ENCODE measurements at places on chromosomes 1 and 21. TPM values are rescaled to one million over a fixed set of nuclear protein-coding genes. Genes with fewer than 3 reads are reported as not detected.

TOMM40L gene
- 31.5 TPM for polyA plus RNA-seq

ASTN1 gene
- not detected for polyA plus RNA-seq

SH3BGR gene
- polyA plus RNA-seq = 0.72 TPM

CYYR1 gene
- 0.16 TPM for polyA plus RNA-seq

CHODL gene
- polyA plus RNA-seq = not detected

KDF1 gene
- polyA plus RNA-seq = not detected

FMO5 gene
- 18.0 TPM for polyA plus RNA-seq

CD2 gene
- 0.89 TPM for polyA plus RNA-seq

ERO1B gene
- polyA plus RNA-seq = 2.7 TPM

MROH7 gene
- not detected for polyA plus RNA-seq

NHLH1 gene
- not detected for polyA plus RNA-seq

VHLL gene
- not detected for polyA plus RNA-seq

DNA sequence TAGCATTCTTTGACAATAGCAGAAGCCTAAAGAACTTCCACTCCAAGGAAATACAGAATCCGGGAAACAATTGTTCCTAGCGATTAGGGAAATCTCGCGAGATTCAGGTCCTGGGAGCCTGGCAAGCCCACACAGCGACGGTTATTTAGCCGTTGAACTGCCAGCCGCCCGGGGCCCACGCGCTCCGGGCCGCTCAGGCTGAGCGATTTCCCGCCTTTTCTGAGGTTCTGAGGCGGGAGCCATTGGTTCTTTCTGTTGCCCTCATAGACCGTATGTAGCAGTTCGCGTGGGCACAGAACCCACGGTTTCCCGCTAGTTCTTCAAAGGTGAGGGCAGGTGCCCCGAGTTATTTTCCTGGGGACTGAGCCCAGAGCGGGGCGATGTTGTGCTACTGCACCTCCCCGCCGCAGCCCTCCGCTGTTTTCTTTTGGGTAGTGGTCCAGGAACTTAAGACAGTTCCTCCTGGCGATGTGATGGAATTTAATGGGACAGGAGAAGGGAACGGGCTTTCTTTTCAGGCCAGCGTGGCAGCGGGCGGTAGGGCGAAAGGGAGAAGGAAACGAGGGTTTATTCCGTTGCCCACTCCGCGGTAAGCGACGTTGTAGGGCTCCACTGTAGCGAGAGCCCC lies at the start of gene SYCP1:
TSS of gene SYCP1 (plus strand) at position 171 of the 628 bp plus-strand sequence. CDS start 602 bp downstream, outside the sequence.
- no peak for DNase-seq

DNA sequence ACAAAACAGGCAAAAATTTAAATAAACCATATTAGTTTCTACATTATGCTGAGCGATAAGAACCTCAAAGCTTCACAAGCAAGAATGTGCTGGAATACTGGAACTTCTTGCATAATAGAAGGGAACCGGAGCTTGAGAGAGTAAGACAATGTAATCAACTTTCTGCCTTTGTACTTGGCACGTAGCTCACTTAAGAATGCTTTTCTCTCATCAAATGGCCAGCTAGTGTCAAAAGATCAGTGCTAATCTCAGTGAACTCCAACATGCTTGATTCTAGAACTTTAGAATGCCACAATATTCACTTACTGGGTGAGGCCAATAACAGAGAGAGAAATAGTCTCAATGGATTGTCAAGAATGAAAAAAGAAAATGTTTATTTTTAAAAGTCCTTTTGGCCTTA lies 486.1 kb upstream of the LRRC7 start:
- DNase-seq = no peak

- no peak for DNase-seq
Measured at GRCh38 chr1:50548243-50548642, 125.0 kb upstream of the DMRTA2 start.

DNA sequence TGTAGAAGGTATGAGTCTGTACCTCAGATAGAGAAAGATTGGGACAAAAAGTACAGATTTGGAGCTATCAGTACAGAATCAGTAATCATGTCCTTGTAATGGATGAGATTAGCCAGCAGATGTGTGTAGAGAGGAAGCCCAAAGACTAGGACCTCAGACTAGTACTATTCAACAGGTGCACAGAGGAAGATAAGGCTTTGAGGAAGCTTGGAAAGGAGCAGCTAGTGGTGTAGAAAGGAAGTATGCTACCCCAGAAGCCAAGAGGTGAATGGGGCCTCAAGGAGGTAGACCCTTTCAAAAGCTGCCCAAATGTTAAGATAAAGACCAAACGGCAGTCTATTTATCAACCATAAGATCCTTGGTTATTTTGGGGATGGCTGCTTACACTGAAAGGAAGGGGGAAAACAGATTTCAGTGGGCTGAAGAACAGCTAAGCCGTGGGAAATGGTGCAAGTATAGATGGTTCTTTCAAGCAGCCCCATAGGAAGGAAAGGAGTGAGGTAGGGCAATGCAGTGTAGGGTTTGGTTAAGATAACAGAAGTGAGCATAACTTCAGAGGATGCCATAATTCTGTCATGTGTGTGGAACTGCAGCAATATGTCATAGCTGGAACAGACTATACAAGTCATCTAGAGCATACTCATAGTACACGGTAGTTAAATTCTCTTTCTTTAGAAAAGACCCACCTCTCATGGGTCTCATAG lies 221.7 kb downstream of the HHIPL2 start:
- DNase-seq = no peak

GRCh38 chr1:170252851-170253579 lies 107.3 kb downstream of the NTMT2 start:
- DNase-seq = no peak

DNA sequence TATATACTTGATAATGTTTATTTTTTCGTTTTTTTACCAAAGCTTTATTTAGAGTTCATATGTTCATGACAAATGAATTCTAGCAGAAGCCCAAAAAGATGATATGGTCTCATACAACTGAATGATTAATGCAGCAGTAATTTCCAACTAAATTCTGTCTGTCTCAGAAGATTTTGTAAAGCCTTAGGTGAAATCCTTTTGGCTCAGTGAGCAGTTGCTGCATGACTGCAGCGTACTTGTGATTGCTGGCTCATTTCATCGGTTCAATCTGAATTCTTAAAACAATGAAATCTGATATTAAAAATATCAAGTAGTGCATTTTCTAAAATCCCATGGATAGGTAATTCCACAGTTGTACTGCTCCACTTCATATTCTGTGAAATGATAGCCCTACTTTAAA lies 73.2 kb downstream of the AK5 start:
- no peak for DNase-seq

DNA sequence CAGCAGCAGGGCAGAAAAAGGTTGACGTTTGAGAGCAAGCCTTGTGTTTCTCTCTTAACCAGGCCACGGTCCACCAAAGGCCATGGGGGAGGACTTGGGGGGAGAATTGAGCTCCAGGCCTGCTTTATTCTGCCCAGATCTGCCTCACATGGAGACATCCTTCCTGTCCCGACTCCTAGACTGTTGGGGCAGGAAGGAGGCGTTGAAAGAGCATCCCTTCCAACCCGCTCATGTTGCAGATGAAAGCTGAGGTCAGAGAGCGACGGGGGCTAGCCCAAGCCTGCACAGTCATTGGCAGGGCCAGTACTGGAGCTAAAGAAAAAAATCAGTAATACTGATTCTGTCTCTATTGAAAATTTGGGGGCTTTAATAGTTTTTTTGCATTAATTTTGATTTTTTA lies 46.6 kb downstream of the MYOM3 start:
- DNase-seq = no peak

DNA sequence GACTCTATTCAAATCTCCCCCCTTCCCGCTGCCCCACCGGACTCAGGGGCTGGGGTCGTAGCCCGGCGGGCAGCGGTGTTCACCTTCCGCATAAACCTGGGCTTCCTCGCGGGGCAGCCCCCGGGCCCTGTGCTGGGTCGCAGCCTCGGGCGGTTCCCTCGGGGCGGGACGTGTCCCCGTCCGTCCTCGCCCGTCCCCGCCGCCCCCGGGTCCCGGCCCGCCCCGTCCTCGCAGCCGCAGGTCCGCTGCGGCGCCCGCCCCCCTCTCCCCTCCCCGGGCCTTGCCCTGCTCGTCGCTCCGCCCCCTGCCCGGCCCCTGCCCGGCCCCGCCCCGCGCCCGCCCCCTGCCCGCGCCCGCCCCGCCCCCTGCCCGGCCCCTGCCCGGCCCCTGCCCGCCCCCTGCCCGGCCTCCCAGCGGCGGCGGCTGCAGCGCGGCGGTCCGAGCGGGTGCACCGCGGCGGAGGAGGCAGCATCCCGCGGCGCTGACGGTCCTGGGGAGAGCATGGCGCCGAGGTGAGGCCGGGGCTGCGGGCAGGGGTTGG lies at the start of gene COL18A1:
TSS of gene COL18A1 (plus strand) at position 436 of the 541 bp plus-strand sequence. CDS start at position 502, 66 bp downstream.
- DNase-seq = no peak

GRCh38 chr1:228515200-228515834 lies 28.1 kb downstream of the RNF187 start:
- DNase-seq = peak; percentile 36

GRCh38 chr21:46153247-46154154 lies 1.9 kb downstream of the FTCD start:
- DNase-seq = no peak

- DNase-seq = no peak
Measured at GRCh38 chr21:39422527-39423241, 22.9 kb downstream of the LCA5L start.

DNA sequence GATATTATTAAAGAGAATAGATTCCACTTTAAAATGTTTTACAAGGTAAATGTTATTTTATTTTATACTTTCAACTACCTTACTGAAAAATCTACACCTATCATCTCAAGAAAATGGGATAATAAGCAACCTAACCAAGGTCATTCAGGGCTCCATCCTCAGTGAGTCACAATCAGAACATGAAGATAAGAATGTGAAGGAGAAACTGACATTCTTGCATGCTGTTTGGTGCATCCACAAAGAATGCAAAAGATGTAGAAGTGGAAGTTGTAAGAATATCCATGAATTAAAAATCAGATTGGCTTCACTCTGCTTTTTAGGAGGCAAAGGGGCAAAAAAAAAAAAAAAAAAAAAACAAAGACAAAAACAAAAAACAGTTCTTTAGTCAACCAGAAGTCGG lies 6.5 kb downstream of the WARS2 start:
- DNase-seq = no peak

GRCh38 chr1:236762410-236762809 lies 32.7 kb upstream of the MTR start:
- DNase-seq = peak; percentile 11

GRCh38 chr1:50522691-50523342 lies 99.6 kb upstream of the DMRTA2 start:
- no peak for DNase-seq

DNA sequence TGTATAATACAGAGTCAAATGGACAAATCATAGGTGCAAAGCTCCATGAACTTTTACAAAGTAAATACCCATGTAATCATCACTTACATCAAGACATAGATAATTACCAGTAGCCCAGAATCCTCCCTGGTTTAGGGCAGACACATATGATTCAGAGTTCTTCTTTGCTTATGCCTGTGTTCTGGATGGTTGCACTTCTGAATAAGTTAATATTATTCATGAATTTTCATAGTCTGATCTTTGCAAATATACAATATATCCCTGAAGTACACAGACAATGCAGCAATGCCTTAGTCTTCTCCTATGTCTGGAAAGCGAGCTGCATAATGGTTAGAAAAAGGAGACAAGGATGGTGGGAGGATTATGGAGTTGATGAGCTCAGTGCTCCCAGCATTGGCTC lies 122.4 kb upstream of the PLXNA2 start:
- DNase-seq = no peak

GRCh38 chr21:41641821-41642701 lies 124.8 kb downstream of the RIPK4 start:
- no peak for DNase-seq

DNA sequence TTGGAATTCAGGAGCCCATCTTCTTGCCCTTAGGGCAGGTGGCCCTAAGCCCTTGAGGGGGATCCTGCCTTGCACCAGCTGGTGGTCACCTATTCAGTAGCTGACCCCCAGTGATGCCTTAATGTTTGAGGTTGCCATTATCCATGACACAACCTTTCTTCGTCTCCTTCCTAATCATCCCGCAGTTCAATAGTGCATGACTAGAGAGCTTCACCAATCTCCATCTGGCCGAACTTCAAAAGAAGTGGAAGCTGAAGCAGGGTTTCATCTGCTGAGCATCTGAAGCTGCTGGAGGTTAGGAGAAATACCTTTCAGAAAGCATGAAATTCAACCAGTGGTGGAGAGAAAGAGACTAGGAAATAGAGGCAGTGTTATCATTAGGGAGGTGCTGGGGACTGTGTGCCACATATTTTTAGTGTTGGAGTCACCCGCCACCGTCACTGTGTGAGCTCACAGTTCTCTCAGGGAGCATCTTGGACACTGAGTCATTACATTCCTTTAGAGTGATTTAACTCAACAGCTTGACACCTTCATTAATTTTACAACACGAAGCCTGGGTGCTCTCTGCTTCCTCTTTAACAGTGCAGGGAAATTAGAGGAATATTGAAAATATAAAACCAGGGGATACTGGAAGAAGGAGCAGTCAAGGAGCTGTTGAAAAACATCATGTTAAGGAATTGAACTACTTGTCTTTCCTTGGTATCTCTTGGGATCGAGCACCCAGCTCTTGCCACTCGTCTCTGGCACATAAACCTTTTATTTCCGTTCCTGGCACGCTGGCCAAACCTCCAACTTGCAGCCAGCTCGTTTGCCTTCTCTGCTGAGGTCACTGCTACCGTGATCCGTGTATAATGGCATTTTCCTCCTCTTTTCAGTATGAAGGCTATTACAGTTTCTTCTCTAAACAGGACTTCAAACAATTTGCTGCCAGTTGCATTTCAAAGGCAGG lies 53.6 kb downstream of the PEX14 start:
- no peak for DNase-seq

DNA sequence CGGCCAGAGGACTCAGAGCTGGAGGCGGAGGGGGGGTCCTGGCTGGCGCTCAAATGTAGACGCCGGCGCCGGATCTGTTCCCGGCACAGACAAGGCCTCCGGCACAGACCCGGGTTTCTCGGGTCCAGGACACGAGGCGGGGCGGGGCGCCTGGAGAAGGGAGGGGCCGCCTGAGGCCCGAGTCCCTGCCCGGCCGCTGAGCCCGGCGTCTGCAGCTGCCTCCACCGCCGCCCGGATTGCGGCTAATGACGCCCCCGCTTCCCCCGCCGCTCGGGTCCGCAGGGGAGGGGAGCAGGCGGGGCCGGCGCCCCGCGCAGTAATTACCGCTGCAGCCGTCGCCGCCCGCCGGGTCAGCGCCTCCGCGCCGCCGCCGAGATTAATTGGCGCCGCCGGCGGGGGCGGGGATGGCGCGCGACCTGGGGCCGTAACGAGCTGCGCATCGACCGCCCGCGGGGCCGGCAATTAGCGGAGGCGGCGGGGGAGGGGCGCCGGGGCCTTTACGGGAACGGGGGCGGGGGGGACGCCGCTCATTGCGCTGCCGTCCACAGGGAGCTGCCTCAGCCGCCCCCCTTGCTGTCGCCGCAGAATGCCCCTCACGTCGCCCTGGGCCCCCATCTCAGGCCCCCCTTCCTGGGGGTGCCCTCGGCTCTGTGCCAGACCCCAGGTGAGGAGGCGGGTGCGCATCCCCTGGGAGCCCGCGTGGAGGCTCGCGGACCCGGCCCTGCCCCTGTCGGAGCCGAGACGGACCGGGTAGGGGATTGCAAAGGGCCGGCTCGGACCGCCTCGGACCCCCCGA lies 17.3 kb downstream of the NOC2L start:
- no peak for DNase-seq

- no peak for DNase-seq
Measured at GRCh38 chr1:201921952-201922558, 24.3 kb downstream of the LMOD1 start.

All from CD14-positive monocyte (primary cell).